Activated gamma-delta T cell (primary cell): ENCODE measurements at places on chromosomes 11 and 22.

- DNase-seq, result no peak
Observed at GRCh38 chr11:28089378-28089777, 18.6 kb downstream of the KIF18A start.

GRCh38 chr11:2898366-2899079 is 12.9 kb upstream of the CDKN1C start:
- DNase-seq, result no peak

DNA sequence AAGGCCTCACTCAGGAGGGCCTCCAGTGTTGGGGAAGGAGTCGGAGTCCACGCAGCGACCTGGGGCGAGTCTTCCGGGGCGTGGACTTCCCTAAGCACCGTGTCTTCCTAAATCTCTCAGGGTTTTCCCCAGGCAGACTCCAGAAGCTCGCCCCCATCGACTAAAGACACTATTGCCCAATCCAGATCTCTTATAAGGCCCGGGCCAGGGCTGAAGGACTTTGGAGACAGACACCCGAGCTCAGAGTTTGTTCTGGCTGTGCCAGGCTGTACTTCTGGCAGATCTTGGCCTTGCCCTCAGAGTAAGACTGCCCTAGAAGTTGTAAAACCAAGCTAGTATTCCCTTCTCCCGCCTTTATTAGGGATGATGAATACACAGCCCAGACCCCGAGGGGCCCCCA is 191.4 kb downstream of the BUD13 start:
- DNase-seq, result no peak

DNA sequence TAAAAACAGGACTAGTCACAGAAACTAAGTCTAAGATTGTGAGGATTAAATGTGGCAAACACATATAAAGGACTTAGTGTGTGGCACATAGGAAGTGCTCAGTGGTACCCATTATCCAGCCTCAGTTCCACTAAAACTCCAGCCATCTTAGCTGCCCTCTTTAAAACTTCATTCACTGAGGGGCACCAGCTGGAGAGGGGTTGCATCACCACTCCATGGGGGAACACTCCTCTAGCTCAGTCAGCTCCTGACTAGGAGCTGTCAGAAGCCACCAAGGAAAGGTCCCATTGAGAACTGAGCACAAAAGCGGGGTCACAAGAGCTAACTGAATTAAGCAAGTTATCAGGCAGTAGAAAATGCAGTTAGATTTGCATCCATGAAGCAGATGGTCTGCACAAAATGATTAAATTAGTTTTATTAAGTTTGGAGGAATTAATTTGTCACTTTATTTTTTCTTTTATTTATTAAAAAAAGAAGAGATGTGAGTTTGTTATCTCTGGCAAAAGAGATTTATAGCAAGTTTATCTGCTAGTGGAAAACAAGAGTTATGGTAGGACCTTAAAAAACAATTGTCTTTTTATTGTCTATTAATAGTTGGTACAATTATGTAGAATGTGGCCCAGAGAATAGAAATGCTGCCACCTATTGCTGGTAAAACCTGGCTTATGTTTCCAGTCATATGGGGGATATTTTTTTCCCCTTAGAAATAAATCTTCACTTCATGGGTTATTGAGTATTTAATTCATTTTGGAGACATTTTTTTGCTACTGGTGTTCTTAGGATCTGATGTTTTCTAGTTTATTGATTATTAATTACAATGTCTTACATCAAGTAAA is 95.7 kb downstream of the NAV2 start:
- no peak for DNase-seq

- DNase-seq, result no peak
Observed at GRCh38 chr22:22327723-22328122, 83.1 kb downstream of the VPREB1 start.

- no peak for DNase-seq
Observed at GRCh38 chr22:20587206-20587958, 80.0 kb downstream of the MED15 start.
